Foreskin fibroblast (primary cell): ENCODE measurements at places on chromosomes 1 and 21.

DNA sequence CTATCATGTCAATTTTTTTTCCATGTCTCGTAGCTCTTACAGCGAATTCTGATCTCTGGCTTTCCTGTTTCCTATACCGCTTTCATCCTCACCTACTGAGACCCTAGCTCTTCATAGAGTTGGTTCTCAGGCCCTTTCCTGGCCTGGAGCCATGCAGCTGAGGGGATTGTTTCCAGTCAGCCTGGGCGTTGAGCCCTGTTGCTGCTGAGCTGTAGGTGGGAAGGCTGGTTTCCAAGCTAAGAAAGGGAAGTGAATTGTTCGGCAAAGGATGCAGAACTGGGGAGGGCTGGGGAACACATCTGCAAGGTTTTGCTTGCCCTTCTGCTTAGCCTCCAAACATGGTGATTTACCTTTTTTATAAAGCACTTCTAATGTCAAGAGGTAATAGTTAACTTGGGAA is 41.5 kb downstream of the SPATA46 start:
- no peak for DNase-seq

DNA sequence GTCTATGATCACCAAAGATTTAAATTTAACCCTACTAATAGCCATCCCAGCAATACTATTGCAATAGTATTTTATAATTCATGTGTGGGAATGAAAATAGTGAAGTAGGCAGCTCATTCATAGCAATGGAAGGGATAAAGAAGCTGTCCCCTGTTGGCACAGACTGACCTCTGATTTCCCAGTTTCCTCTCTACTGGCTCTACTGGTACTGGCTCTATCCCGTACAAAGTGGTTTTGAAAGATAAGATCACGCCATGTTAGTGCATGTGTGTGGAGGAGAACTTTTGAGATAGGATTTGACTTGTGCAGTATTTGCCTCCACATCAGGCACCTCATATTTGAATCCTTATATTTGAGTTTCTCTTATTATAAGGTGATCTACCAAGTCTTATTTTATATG is 227.3 kb upstream of the ADGRL2 start:
- no peak for DNase-seq

DNA sequence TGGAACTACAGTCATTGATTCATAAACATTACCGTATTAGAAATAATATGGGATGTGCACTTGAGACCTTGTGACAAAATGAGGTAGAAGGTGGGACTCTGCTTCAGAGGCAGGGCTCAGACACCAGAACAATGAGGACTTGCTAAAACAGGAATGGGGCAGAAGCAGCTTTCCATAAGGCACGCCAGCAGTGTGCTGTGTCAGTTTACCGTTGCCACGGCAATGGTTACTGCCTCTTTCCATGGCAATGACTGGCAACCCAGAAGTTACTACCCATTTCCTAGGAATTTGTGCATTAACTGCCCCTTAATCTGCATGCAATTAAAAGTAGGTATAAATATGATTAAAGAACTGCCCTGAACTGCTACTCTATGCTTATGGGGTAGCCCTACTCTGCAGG is 169.0 kb downstream of the CHRM3 start:
- DNase-seq, result no peak

DNA sequence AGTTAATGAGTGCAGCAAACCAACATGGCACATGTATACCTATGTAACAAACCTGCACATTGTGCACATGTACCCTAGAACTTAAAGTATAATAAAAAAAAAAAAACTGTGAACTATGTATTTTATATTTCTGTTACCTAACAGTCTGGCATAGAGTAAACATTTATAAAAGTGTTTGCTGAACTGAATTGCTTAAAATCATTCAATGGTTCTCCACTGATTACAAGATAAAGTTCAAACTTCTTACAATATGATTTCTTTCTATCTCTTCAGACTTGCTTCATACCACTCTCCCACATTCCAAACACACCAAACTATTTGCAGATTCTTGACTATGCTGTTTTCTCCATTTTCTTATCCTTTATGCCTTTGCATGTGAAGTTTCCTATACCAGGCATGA is 89.9 kb downstream of the UROD start:
- DNase-seq, result no peak

- DNase-seq, result no peak
These were observed 8.3 kb downstream of the CHTOP start for GRCh38 chr1:153642161-153642560.
